ENCODE measurements at places on chromosomes 3 and 15.

GRCh38 chr3:99355465-99355864 lies 282.9 kb upstream of the COL8A1 start:
- DNase-seq: peak; percentile 7

GRCh38 chr3:101325393-101326134 lies 5.2 kb upstream of the IMPG2 start:
- DNase-seq: no peak

DNA sequence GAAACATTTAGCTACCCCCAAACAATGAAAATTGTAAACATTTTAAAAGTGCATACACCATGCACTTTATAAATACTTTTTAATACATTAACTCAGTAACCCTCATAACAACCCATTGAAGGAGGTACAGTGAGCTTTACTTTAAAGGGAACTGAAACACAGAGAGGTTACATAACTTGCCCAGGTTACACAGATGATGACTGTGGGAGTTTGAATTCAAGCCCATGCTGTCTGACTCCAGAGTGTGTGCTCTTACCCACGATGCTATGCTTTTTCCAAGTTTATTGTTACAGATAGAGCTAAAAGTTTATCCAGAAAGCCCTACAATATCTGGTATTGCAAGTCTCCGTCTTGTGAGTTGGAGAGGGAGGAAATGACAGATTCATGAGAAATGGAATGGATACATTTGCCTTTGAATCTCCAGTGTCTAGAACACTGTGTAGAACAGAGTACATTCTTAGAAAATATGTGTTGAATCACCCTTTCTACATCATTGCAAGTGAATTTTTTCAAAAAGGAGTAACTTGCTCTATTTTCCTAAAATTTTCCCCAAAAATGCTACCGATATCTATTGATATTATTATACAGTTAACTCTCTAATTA lies 428.3 kb downstream of the NAALADL2 start:
- peak; percentile 71 for DNase-seq

- DNase-seq: no peak
Observed at GRCh38 chr15:37893309-37893708, 41.1 kb upstream of the TMCO5A start.

- no peak for DNase-seq
Observed at GRCh38 chr3:71490692-71491091, 92.8 kb downstream of the FOXP1 start.

- no peak for DNase-seq
Observed at GRCh38 chr15:25725758-25726157, 137.4 kb downstream of the ATP10A start.

- DNase-seq: no peak
Observed at GRCh38 chr15:39625451-39625850, 44.6 kb downstream of the THBS1 start.

GRCh38 chr15:39493424-39494067 lies 87.3 kb upstream of the THBS1 start:
- no peak for DNase-seq

GRCh38 chr15:100759106-100759505 lies 120.5 kb upstream of the ALDH1A3 start:
- DNase-seq: peak; percentile 55

DNA sequence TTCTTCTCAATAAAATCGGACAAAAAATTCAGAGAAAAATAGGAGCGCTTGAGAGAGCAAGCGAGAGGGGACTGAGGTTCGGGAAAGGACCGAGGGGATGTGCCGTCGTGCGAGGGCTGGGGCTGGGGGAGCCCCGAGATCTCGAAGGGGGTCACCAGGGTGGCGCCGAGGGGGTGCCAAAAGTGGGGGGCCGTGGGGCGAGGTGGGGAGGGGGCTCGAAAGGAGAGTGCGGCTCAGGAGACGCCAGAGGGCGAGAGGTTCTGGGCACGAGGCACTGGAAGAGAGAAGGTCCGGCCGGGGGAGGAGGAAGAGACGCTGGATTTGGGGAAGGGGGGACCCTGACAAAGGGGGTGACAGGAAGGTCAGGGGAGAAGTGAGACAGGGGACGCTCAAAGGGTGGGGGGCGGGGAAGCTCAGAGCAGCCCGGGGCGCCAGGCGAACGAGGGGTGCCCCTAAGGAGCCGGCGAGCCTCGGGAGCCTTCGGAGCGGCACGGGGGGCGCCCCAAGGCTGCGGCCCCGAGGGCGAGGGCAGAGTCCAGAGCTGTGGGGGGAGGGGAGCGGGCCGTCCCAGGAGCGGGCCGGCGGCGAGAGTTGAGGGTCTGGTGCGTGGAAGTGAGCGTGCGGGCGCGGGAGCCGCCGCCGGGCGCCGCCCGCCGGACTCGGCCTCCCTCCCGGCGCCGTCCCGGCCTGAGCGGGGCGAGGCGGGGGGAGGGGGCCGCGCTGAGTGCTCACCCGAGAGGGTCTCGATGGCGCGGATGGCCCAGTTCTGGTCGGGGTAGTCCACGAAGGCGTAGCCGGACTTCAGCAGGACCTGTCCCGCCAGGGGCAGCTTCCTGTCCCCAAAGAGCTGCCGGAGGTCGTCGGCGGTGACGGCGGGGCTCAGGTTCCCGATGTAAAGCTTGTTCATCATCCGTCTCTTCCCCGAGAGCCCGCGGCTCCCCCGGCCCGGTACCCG lies 514 bp downstream of the IGF2BP2 start:
- DNase-seq: peak; percentile 24

DNA sequence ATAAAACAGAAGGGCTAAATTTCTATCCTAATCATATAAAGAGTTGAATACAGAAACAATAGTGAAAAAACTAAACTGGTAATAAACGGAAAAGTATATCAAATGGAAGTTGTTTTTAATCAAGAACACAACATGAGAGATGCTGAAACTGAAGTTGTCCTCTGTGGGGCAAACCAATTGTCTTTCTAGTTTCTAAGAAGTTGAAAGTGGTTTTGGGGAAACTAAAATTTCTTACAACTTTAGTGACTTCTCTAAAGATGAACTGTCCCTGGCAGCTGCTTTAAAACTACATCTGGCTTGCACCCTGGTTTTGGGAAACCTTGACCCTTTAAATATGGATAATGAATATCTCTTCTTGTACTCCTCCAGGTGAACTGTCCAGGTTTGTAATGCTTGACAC lies 155.6 kb downstream of the ADAM10 start:
- DNase-seq: no peak

DNA sequence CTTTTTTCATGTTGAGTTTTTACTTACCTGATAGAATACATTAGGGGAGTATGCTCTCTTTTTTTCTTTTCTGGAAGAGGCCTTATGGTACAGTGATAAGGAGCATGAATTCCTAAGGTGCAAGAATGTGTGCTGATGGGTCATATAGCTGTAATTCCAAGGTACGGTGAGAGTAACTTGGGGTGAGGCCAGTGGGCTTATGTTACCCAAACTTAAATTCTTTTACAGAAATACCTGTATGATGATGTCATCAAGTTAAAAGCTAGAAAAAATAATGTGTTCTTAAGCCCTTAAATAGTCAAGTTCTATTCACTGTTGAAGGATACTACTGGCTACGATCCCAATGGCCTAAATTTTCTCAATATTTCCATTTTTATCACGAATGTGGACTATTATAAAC lies 111.2 kb downstream of the GMPS start:
- peak; percentile 42 for DNase-seq

GRCh38 chr15:67023517-67024313 lies 41.7 kb upstream of the SMAD3 start:
- no peak for DNase-seq

DNA sequence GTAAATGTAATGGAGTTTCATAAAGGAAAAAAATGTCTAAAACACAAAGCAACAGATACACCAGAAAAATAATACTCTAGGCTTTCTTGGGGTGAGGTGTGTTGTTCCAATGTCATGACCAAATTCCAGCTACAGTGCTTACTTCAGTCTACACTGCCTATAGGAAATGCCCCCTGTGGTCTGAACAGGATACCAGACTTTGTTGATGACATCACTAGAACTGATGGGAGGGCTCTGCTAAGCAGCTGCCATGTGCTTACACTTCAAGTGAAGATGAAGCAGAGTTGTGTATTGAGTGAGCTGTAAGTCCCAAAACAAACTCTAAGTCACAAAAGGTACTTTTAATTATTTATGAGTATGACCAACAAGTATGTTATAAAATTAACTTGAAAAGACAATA lies 456.1 kb upstream of the IL12A start:
- DNase-seq: peak; percentile 38

DNA sequence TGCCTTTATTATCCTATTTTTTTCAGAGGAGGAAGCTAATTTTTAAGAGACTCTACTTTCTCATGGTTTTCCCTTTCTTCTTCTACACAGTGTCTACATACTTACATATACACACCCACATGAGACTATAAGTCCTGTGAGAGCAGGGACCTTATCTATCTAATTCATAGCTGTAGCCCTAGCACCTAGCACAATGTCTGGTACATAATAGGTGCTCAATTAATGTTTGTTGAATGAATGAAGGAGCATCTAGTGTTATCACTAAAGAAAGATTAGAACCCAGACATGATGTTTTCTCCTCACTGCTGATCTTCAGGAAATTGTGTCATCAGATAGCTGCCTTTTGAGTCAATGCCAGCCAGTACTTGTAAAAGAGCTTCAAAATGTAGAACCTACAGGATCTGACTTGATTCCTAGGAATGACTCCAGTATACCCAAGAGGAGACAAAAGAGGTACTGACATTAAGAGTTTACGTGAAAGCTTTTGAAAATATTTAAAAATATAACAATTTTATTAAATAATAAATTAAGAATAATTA lies 2.5 kb downstream of the SCG5 start:
- DNase-seq: peak; percentile 42

DNA sequence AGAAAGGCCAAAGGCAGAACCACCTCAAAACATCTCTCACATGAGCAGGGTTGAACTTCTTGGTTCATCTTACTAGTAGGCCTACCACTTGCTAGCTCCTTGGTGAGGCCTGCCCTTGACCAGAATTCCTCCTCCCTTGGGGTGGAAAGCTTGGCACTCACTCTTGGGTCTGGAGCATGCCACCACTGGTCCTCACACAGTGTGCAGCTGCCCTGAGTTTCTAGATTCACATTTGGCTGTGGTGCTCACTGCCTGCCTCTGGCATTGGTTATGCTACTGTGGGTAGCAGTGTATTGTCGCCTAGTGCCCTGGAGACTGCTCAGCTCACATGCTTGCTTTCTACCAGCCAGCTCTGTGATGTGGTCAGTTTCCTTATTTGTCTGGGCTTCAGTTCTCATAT lies 23.7 kb downstream of the OXNAD1 start:
- DNase-seq: no peak

DNA sequence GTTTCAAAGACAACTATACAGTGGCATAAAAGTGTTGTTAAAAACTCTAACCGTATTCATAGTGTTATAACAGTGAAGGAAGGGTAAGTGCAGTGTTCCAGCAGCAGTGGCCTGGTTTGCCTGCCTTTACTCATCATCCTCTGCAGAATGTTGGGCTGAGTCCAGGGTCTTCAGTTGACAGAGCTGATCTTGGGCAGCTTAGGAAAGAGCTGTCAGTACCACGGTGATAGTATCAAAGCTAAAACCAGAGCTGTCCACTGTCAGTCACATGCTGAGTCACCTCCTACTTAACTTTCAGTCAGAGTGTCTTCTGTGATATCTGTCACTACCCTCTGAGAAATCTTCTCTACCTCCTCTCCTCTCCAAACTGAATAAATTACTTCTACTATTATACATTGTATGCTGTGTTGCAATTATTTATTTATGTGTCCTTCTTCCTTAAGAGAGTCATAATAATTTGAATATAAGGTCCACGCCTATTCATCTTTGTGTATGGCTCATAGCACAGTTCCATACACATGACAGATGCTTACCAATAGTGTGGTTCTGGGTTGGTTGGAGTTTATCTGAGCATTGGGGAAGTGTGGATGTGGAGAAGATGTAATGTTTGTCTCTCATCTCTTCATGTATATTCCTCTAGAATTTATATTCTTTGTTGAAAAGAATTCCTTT lies 242.1 kb downstream of the ZIC1 start:
- DNase-seq: peak; percentile 36

DNA sequence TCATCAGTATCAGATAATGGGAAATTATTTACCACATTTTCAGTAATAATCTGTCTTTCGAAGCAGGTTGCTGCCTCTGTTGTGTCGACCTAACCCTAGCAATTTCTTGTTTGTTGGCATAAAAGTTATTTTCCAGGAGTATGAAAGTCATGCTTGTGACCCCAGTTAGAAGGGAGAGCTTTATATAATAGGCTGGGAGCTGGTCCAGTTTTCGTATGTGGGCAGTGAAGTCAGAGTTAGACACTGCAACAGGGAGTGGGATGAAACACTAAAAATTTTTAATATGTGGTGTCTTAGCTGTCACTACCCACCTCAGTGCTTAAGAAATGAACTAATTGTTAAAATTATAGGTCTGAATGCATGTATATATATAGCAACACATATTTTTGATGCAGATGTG lies 348.5 kb downstream of the FEZF2 start:
- no peak for DNase-seq

DNA sequence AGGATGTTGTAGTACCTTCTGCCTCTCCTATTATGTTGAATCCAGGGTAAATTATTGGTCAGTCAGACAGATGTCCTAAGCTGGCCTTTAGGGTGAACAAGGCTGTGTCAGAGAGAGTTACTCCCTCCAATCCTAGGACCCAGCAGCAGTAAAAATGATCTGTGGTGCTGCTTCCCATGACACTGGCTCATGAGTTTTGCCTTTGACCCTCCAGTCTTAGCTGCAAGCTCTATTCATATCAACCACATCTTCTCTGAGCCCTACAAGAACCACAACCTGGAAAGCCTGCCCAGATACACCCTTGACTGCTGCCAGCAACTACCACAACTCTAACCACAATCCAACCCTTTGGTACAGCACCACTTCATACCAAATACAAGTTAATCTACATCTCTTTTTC lies 27.2 kb upstream of the PHLDB2 start:
- DNase-seq: no peak

DNA sequence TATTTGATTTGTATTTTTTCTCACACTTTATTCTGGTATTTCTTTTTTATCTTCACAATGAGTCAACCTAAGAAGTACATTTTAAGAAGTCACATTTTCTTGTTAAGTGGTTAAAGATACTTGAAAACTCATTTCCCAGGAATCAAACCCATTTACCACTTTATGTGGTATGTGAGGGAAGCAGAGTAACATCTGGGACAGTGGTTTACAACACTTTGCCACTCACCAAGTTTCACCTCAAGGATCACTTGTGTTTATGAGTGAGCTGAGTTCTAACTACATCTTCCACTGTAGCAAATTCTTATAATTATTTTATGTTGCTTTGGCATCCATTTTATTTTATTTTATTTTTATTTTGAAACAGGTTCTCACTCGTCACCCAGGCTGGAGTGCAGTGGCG lies 53.8 kb downstream of the IGSF11 start:
- DNase-seq: no peak

- DNase-seq: no peak
Observed at GRCh38 chr15:73928971-73929627, 2.8 kb downstream of the LOXL1 start.

DNA sequence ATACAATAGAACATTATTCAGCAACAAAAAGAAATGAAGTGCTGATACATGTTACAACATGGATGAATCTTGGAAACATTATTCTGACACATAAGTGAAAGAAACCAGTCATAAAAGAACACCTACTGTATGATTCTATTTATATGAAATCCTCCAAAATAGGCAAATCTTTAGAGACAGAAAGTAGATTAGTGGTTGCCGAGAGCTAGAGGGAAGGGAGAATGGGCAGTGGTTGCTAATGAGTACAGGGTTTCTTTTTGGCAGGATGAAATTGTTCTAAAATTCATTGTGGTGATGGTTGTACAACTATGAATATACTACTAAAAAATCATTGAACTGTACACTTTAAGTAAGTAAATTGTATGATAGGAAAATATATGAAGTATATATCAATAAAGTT lies 6.3 kb upstream of the LRRC58 start:
- no peak for DNase-seq

GRCh38 chr3:191333298-191333880 lies 3.1 kb upstream of the UTS2B start:
- no peak for DNase-seq

- DNase-seq: no peak
Observed at GRCh38 chr15:25236861-25237155, 202.0 kb downstream of the UBE3A start.

Data from choroid plexus epithelial cell (primary cell).